RPMI7951 (cell line): ENCODE measurements at places on chromosomes 3 and 15. TPM values are rescaled to one million over a fixed set of nuclear protein-coding genes. Genes with fewer than 3 reads are reported as not detected.

GRCh38 chr15:74808840-74809229, 3.8 kb upstream of the LMAN1L start:
- DNase-seq, result no peak

GRCh38 chr3:45567730-45568172, 26.8 kb upstream of the LIMD1 start:
- DNase-seq, result peak; percentile 82

Gene GOLGA8T
- total RNA-seq, result not detected in 2 replicates

DNA sequence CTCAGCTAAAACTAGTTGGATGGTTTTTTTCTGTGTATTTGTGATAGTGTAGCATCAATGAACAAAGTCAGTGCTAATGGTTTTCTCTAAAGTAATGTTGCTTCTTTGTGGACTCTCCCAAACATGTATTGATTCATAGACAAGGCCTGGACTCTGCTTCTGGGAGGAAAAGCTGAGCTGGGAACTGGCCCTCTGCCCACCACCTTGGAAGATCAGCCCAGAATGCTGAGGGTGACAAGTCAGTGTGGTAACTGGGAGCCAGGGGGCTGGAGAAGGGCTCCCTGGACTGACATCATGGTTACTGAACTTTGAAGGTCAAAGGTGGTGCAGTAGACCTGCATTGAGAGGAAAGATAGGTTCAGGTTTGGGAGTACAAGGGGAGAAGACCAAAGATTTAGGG, 3.0 kb downstream of the ARHGAP31 start:
- no peak for DNase-seq

DNA sequence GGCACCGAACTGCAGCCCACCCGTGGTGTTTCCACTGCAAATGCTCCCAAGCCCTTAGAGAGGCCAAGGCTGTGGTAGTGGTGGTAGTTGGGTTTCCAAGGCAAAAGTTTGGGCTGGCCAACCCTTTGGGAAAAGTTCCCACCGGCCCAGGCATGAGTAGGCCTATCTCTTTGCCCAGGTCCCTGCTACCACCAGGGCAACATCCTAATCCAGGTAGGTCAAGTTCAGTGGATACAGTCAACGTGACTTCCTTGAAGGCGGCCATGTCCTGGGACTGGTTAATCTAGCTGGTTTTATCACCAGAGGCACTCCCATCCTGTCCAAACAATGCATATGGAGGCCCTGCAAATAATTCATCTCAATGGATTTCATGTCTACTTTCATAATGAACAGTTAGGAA, 1.6 kb upstream of the ONECUT1 start:
- no peak for DNase-seq

GRCh38 chr15:34065941-34066340, 26.9 kb upstream of the AVEN start:
- DNase-seq, result no peak

DNA sequence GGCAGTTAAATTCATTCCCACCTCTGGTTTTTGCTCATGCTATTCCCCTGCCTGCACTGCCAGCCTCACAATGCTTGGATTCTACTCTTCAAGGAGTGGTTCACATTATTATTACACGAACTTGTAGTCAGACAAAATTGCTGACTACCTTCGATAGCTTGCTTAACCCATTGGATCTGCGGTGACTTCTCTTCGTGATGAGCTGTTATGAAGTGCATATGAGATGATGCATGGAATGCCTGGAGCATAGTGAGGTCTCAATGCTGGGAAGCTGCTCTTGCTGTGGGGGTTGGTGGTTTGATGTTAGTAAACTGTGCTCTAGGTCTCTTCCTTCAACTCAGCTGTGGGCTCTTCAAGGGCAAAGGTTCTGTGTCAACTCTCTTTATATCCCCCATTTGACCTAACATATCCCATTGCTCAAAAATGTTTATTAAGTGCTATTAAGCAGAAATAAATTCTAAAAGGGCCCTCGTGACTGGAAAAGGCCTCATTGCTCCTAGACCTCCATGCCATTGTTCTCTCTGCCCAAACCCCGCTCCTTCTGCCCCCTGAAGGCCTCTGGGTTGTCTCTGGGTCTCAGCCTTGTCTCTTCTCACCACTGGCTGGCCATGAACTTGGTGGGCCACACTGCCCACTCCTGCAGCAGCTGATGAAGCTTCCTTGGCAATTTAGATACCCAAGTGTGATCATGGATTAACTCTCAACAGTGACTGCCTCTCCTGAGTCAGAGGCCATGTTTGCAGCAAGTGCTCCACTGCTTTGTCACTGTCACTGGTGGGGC, 4.5 kb upstream of the SLCO2A1 start:
- DNase-seq, result peak; percentile 81

DNA sequence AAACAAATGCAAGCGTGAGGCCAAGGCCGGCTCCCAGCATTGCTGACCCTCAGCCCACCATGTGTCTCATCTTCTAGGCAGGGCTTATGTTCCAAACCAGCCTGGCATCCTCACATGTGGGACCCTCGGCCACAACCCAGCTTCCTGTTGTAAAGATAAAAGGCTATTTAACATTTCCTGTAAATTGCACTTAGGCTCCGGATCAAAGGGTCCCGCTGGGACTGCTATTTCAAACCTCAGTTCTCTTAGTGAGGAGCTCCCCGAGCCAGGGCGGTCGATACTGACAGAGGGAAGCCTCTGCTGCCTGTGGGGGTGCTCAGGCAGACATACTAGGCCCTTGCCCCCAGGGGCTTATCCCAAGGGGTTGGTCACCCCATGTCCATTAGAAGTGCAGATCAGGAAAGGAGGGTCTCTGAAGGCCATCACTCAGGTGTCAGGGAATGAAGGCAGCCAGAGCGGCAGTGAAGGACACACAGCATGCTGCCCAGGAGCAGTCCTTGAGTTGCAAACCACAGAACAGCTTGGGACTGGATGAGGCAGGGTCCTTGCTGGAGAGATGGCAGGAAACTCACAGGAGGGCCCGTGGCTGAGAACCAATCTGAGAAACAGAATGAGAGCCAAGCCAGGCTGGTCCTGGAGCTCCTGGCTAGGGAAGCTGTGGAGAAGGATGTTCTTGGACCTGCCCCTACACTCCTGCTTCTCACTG, 239.9 kb downstream of the TLE3 start:
- no peak for DNase-seq
